ENCODE measurements at places on chromosomes 7 and 10.

GRCh38 chr7:855686-856369 lies 20.5 kb upstream of the GET4 start:
- DNase-seq = no peak

DNA sequence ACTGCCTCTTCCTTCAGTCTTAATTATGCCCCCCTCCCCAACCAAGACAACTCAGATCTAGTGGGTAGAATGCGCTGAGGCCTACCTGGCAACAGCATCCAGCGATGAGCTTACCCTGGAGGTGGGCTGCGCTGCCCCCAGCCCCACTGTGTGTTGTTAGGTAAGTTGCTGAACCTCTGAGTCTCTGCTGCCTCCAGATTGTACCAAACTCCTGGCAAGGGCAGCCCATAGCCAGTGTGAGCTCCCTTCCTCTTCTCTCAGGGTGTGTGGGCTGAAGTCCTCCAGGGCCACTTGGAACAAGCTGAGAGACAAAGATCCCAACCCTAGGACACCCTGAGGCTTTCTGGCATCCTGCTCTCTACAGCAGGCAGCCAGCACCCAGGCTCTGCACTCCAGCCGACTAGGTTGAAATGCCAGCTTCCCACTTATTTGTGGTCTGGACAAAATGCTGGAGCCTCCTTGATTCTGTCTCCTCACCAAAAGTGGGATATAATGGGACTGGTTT lies 135.3 kb downstream of the ARHGAP22 start:
- DNase-seq = peak; percentile 30

DNA sequence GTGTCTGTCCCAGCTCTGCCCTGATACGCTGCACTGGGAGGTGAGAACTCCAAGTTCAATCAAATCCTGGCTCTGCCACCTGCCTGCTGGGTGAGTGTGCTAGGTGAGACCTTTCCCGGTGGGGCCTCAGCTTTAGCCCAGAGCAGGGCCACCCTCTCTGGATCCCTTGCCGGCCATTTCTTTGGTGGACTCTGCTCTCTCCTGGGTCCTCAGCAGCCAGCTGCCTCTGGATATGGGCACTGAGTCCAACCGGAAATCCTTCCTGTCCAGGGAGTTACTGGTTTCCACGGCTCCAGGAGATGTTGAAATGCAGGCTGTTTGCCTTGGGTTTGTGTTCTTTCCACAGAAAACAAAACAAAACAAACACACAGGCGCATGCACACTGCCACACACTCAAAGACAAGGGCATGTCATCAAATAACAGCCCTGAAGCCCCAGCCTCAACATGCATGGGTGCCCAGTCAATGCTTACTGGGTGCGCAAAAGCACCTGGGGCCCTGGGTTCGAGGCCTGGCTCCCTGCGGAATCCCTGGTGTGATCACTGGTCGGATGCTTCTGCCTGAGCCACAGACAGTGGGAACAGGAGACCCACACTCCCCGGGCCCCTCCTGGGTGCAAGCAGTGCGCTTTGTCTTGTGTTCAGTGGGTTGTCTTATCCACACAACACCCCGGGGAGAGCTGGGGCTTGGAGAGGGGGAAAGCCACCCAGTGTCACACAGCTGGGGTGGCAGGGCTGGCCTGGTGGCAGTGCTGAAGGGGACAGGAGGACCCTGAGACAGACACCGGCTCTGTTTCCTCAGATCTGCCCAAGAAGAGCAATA lies 33.1 kb downstream of the PPIF start:
- DNase-seq = peak; percentile 71

- no peak for DNase-seq
Measured at GRCh38 chr7:157265051-157265450, 71.8 kb upstream of the DNAJB6 start.

DNA sequence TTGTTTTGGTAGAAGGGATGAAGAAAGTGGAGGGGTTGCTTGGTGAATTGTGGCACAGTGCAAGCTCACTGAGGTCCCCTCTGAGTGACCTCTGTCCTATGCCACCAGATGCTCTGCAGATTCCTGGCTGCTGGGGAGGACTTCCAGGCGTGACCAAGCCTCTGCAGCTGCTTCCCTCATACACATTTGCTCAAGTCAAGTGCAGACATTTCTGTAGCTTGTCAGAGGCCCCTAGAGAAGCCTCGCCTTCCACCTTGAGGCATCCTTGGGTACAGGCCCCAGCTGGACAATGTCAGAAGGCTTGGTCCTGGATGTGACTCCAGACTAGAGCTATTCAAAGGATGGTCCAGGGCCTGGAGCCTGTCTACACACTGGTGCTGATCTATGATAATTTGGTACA lies 464.2 kb downstream of the PLXNA4 start:
- peak; percentile 54 for DNase-seq

DNA sequence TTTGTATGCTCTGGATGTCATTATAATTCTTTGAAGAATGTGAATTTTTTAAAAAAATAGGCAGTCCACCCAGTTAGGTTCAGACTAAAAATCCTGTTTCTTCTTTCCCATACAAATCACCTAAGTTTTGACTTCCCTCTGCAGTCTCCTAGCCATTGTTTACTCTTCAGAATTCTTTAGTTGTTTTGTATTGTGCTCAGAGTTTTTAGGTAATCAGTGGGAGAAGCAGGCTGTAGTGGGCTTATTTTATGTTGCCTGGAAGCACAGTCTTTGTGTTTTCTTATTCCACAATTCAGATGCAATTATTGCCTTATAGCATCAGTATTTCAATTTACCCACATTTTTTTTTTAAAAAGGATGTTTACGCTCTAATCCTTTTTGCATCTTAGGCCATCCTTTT lies 94.9 kb downstream of the AKAP9 start:
- DNase-seq = no peak

DNA sequence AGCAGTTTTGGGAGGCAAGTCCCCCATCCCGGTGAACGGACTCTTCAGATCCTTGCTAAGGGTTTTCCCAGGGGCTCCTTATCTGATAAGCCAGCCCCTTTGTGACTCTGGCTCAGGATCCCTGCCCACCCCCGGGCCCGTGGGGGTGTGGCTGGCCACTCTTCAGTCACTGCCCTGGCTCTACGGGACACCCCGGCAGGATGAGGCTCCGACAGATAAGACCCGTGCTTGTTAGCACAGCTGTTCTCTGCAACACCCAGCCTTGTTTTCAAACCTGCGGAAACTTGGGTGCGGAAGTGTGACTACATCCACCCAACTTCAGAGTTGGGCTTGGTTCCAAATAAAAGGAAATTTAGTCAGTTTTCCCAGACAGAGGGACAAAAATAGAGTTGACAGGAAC lies 66.7 kb upstream of the PODXL start:
- DNase-seq = no peak

DNA sequence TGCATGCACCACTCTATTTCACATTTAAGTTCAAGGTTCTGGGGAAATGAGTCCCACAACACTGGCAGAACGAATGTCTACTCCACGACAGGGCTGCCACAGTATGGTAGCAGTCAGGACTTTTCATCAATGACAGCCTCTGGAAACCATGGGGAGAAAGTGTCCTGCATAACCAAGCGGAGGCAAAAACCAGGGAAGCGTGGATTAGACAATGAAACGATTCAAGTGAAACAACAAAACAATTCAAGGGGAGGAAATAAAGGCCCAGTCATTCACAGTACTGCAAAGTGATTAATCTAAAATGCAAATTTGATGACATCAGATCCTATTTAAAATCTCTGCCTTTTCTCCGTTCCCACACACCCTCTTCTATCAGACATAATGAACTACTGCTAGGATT lies 168.2 kb downstream of the DPY19L1 start:
- DNase-seq = no peak

DNA sequence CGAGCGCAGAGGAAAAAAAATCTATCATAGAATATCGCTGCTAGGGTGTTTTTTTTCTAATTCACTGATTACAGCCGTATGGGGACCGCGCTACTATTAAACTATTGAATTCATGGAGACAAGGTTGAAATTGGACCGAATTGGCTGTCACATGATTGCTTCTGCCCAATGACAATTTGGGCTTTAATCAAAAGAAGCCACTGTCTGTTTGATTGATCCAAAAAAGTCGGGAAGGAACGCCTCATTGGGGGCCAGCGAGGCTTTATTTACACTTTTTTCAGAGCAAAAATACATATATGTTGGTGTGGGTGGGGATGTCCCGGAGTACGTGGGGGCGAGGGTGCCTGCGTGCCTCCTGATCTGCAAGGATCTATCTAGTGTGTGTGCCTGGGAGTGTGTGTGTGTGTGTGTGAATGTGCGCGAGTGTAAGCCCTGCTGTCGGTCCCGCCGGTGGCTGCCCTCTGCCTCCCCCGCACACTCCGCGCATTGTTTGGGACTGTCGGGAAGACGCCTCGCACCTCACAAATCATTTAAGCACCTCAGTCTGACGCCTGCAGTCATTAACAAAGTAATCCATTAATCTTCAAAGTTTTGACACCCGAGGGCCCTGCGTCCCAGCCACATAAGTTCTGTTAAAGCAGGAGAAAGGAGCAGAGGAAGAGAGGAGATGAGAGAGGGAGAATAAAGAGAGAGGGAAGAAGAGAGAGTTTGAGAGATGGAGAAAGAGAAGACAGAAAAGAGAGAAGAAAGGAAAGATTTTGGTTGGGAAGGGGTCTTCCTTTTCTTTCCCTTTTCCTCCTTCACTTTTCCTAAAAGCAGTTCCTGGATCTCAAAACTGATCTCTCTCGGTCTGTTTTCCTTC lies at the start of gene HOXA2:
Gene HOXA2, minus strand, starts transcription at position 103 of the 862 bp plus-strand sequence. CDS start 183 bp downstream, outside the sequence.
- no peak for DNase-seq

DNA sequence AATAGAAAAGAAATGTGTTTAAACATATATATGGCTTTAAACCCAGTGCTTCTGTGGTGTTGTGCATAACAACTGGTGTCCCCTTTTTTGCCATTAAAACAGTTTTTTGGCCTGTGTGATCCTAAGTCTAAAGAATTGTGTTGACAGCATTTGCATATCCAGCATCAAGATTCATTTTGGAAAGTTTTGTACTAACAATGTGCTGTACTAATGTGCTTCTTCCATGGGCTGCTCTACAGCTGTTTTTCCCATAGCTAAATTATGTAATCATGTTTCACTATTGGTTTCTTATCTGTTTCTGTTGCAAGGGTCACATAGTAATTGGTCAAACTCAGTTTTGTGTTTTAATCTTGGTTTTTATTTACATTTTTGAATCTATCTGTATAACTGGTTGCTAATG lies 5.5 kb downstream of the CNNM2 start:
- no peak for DNase-seq

GRCh38 chr7:98040626-98041360 lies 50.8 kb upstream of the OCM2 start:
- no peak for DNase-seq

DNA sequence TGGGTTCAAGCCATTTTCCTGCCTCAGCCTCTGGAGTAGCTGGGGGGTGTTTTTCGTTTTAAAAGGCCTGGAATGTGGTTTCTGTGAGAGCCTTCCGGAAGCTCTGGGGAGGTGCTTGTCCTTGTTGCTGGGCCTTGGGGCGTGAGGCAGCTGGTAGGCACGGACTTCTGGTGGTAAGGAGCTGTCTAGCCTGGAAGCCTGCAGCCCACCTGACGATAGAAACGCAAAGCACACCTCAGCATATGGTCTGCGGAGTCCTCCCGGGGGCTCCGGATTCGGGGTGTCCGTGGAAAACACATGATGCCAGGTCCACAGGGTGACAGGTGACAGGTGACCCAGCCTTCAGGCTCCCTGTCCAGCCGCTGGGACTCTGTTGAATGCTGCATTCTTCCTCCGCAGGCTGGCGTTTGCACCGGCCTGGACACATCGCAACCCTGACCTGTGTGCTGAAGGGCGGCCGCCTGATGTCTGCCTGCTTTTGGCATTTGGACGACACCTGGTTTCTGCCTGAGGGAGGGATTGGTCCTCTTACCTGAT lies 37.3 kb downstream of the INPP5A start:
- no peak for DNase-seq

All from left forelimb (tissue), 1 donor.